T-helper 2 cell treated with Interferon-gamma antibody and Interleukin-4, amounts not matched to agents 100 ng/mL and 5 ng/mL, for 36 hours (primary cell): ENCODE measurements at places on chromosomes 16 and 17. TPM values are rescaled to one million over a fixed set of nuclear protein-coding genes. Genes with fewer than 3 reads are reported as not detected.

GRAPL gene
- 18.1 and 19.8 TPM in 2 replicates for total RNA-seq

KRT27 gene
- total RNA-seq = not detected in 2 replicates

RBBP6 gene
- total RNA-seq = 60.2 and 64.1 TPM in 2 replicates

KIFC3 gene
- not detected in 2 replicates for total RNA-seq

NOXO1 gene
- total RNA-seq = 0.25 and 0.55 TPM in 2 replicates

NUTF2 gene
- 138 and 143 TPM in 2 replicates for total RNA-seq

FKBP10 gene
- total RNA-seq = 0.27 and 0.36 TPM in 2 replicates

CCDC40 gene
- total RNA-seq = not detected in 2 replicates

TBC1D3C gene
- total RNA-seq = 0.18 TPM in 1 of 2 replicates, not detected in the other

NPIPB8 gene
- 0.98 and 1.6 TPM in 2 replicates for total RNA-seq

BAIAP3 gene
- 0.18 and 0.66 TPM in 2 replicates for total RNA-seq

NUPR1 gene
- not detected in 2 replicates for total RNA-seq

KRTAP9-8 gene
- not detected in 2 replicates for total RNA-seq

IL17C gene
- 0.25 TPM in 1 of 2 replicates, not detected in the other for total RNA-seq

SCNN1G gene
- total RNA-seq = not detected in 2 replicates

NOMO2 gene
- total RNA-seq = 97.7 and 115 TPM in 2 replicates

GAST gene
- not detected in 2 replicates for total RNA-seq

STX4 gene
- 55.6 and 55.8 TPM in 2 replicates for total RNA-seq

RRAD gene
- total RNA-seq = 0.66 and 1.2 TPM in 2 replicates

C17orf78 gene
- not detected in 2 replicates for total RNA-seq

MGAT5B gene
- 0.84 and 1.2 TPM in 2 replicates for total RNA-seq

DNAJA2 gene
- total RNA-seq = 56.0 and 57.0 TPM in 2 replicates

CTRB1 gene
- total RNA-seq = not detected in 2 replicates

ETV4 gene
- 1.2 and 1.3 TPM in 2 replicates for total RNA-seq

PRSS36 gene
- total RNA-seq = 1.3 TPM in 2 replicates

LITAF gene
- total RNA-seq = 90.0 and 102 TPM in 2 replicates

EFCAB5 gene
- total RNA-seq = 0.52 and 1.6 TPM in 2 replicates

TMEM106A gene
- total RNA-seq = 17.2 and 18.4 TPM in 2 replicates

ENKD1 gene
- 5.1 and 6.8 TPM in 2 replicates for total RNA-seq
